ENCODE measurements at places on chromosomes 7 and 10. TPM values are rescaled to one million over a fixed set of nuclear protein-coding genes. Genes with fewer than 3 reads are reported as not detected.

Gene MRC1
- total RNA-seq: 3.3 TPM

Gene LRRTM3
- total RNA-seq: not detected

Gene TBL2
- 23.3 TPM for total RNA-seq

DNA sequence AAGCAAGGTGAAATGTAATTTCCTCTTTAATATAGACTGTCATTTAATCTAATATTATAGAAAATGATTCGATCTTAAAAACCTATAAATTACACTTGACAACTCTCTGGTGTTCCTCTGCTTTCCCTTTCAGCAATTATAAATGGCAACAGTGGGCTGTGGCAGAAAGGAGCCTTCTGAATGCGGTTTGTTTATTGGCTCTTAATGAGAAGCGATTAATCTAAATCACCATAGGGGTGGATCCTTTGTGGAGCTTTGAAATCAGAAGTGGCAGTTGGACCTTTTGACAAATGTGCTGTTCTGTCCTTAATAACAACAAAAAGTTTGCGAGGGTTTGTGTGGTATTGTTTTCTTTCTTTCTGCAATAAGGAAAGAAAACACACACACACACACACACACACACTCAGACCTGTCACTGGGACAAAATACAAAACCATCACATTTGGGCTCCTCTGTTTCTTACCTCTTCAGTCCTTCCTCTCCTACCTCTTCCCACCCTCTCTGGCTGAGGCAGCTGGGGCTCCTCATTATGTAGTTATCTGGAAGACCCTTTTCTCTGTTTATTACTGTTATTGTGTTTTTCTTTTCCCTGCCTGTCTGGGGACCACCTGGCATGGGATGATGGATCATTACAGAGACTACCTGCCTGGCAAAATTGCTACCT, 316.2 kb downstream of the SORCS3 start:
- no peaks in the 10 kb centered on the region for H3K4me1 ChIP-seq
- H3K27me3 ChIP-seq: no peaks in the 10 kb centered on the region
- H3K36me3 ChIP-seq: no peaks in the 10 kb centered on the region
- DNase-seq: no peak
- H3K27ac ChIP-seq: no peak overlapping the region

Measured in suprapubic skin (tissue), 4 donors.